Caki2 (cell line): ENCODE measurements at places on chromosomes 11 and 22. TPM values are rescaled to one million over a fixed set of nuclear protein-coding genes. Genes with fewer than 3 reads are reported as not detected.

DNA sequence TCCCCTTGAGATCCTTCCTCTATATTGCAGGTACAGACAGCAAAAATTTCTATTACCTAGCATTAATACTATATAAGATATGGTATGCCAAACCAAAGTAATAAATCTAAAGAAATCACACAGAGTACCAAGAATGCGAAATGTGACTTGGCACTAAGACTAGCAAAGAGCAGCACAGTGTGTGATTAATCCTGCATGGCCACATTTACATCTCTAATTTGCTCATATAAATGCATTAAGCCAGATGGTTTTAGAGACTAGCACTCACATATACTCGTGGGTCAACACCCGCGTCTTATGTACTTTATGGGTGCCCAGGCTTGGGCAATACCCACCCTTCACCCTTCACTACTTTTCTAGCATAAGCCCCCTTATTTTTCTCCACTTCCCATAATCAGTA, 213.2 kb downstream of the TTC28 start:
- no peak for DNase-seq

The MAPK8IP2 gene
- 3.0 and 5.5 TPM in 2 replicates for total RNA-seq

DNA sequence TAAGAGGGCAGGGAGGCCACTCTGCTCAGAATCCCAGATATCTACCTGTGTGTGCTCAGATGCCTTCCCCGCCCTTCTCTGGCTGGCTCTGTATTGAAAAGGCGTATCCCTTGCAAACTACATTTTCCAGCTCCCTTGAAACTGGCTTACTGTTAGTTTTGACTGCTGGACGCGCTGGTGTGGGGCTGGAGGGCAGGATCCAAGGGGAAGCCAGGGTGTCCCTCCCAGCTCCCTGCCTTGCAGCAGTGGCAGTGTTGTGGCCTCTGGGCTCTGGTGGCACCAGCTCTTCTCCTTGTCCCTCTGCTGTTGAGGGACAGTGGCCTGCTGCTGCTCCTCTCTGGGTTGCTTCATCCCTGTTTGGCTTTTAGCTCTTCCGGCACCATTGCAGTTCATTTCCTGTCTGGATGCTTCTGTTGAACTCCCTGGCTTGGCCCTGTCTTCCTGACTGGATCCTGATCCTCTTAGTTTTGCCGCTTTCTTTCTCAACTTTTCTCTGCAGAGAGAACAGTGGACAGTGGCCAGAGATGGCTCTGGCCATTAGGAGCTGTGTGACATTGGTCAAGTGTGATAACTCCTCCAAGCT, 107.1 kb upstream of the PARVA start:
- DNase-seq: no peak

DNA sequence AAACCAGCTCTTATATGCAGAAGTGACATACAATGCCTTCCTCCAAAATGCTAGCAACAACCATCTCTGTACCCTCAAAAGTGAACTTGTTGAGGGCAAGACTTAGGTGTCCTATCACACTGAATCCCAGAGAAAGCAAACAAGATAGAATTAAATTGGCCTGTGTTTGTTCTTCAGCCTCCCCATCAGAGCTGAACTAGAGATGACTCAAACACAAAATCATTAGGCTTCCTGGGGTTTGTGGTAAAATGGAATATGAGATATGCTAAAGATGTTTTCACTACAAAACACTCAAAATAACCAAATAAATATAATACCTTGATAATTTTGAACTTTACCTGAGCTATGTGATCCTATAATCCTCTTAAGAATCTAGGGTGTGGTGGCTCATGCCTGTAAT, 31.6 kb downstream of the ZNF214 start:
- DNase-seq: no peak

DNA sequence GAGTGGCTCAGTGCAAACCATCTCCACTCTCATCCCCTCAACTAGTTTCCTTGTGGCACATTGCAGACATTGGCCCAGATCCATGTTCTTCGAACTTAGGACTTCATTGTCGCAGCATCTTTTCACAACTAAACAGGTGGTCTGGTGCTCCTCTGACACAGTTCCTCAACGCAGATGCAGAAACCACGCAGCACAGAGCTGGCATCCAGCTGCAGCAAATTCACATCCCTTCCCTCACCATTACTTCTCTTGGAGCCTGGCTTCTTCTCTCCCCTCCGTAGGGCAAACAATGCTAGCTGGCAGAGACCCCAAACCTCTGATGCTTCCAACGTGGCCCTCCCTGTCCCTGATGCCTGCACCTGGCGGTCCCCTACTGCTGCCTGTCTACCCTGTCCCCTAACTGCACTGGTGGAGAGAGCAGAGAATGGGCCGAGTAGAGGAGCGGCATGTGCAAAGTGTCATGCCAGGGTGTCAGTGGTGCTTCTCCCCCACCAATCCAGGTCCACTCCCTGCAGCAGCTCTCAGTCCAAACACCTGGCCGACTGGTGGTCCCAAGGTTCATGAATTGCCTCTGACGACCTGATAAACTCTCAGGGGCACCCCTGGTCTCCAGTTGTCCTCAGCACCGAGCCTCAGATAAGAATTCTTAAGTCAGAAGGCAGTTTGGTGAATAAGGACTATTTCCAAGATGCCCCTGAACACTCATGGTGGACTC, 18.1 kb downstream of the TMPRSS13 start:
- no peak for DNase-seq

The OR10D3 gene
- total RNA-seq: not detected in 2 replicates

GRCh38 chr22:17818180-17818579, 43.9 kb upstream of the BID start:
- no peak for DNase-seq

- DNase-seq: no peak
These were observed 533.1 kb downstream of the ETS1 start for GRCh38 chr11:128053981-128054931.

GRCh38 chr11:74212533-74212932, 41.4 kb downstream of the PPME1 start:
- DNase-seq: no peak
